Activated CD8-positive, alpha-beta memory T cell treated with anti-CD3 and anti-CD28 coated beads, Interleukin-2, amount 50 U/mL, for 4 hours (primary cell): ENCODE measurements at places on chromosomes 7 and 10.

DNA sequence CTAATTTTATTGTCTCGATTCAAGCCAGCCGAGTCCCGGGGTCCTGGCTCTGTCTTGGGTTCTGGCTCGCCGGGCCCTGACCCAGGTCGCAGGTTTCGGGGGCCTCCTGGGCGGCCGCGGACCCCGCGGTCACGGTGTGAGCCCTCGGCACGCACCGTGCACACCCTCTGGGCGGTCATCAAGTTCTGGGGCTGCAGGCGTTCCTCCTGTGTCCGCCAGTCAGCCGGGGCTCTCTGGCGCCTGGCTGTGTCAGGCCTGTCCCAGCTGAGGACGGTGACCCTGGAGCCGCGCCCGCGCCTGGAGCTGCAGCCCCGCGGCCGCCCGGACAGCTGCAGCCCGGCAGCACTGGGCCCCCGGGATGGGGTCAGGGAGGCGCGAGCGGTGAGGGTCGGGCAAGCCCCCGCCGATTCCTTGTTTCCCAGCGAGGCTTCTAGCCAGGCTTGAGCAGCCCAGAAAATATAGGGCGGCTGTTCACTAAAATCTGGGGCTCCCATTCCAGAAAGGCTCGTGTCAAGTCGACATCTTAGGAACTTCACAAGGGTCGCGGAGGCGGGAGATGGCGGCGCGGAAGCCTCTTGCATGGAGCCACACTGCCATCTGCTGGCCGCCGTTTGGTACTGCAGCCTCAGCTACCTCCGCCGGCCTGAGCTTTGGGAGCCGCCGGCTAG is 4.2 kb upstream of the HOXA7 start:
- peak; percentile 89 for DNase-seq

DNA sequence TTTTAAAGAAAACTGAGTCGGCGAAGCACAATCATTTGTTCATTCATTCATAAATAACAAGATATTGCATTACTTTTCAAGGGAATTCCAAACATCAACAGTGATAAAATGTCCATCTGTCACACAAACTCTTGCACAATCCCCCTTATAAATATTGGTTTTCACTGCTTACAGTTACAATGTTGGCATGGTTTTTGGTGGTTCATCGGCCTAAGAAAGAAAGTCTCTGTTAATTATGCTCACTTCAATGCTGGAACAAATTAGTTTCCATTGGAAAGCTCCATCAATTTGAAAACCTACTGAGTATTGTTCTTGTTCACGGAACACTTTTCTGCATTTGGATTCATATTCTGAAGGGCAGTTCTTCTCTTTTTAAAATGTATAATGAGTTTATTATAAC is 188.5 kb downstream of the JAZF1 start:
- no peak for DNase-seq

DNA sequence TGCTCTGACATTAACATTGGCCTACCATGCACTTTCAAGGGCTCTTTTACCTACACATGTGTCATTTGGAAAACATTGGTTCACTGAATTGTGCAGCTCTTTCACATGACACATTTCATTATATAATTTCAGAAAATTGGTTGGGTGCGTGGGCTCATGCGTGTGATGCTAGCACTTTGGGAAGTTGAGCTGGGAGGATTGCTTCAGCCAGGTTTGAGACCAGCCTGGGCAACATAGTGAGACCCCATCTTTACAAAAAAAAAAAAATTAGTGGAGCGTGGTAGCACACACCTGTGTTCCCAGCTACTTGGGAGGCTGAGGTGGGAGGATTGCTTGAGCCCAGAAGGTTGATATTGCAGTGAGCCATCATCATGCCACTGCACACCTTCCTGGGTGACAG is 3.9 kb downstream of the TASOR2 start:
- no peak for DNase-seq

- DNase-seq: peak; percentile 25
Observed at GRCh38 chr10:103493362-103493915, at the start of gene NEURL1. Gene NEURL1, plus strand, starts transcription at chr10:103493705. Its CDS starts 683 bp downstream, at chr10:103494388.

- DNase-seq: no peak
Observed at GRCh38 chr7:132211971-132212370, 364.3 kb downstream of the PLXNA4 start.

DNA sequence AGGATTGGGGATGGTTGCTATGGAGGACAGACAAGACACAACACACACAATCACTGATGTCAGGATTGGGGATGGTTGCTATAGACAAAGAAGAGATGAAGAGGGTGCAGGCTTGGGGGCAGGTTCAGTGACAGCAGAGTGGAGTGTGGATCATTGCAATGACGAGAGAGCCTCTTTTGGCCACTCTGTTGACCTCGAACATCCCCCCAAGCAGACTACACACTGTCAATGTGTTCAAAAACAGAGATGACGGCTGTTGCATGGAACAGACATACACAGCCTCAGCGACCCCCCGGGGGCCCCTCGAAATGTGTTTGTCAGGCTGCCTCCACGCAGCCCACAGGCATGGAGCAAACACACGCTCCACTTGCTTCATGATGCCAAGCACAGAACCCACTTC is 133.0 kb downstream of the PTPRN2 start:
- DNase-seq: no peak

- no peak for DNase-seq
Observed at GRCh38 chr7:80288175-80289122, 153.8 kb downstream of the GNAI1 start.

DNA sequence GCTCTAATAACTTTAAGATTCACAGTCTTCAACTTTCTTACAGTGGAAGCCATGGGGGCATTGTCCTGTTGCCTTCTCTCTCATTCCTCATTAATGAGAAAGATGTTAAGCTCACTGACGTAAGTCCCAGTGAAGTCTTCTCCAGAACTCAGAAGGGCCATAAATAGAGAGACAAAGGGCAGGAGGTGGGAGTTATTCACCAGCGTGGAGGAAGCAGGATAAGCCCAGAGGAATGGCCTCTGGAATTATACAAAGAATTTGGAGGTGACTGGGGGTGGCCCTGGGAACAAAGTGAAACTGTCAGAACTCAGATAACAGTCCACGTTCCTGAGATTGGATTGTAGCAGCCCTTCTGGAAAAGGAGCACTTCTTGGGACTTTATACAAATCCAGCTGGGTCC is 52.4 kb downstream of the SORBS1 start:
- DNase-seq: no peak

- DNase-seq: no peak
Observed at GRCh38 chr10:15483215-15484075, 112.4 kb upstream of the FAM171A1 start.

GRCh38 chr7:116162992-116163391 is 47.3 kb upstream of the TES start:
- DNase-seq: no peak

- DNase-seq: no peak
Observed at GRCh38 chr10:71978476-71978875, 14.3 kb downstream of the CHST3 start.

DNA sequence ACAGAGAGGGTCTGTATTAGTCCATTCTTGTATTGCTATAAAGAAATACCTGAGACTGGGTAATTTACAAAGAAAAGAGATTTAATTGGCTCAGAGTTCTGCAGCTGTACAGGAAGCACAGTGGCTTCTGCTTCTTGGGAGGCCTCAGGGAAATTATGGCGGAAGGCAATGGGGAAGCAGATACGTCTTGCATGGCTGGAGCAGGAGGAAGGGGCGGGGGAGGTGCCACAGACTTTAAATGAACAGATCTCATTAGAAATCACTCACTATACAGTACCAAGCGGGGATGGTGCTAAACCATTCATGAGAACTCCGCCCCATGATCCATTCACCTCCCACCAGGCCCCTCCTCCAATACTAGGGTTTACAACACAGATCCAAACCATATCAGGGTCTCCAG is 3.7 kb upstream of the CALU start:
- DNase-seq: no peak
